ENCODE measurements at places on chromosomes 2 and 18. TPM values are rescaled to one million over a fixed set of nuclear protein-coding genes. Genes with fewer than 3 reads are reported as not detected.

The NT5C1B gene
- total RNA-seq, result not detected

The SNED1 gene
- total RNA-seq, result 74.6 TPM

The ATF2 gene
- total RNA-seq, result 92.7 TPM

The SLC16A14 gene
- total RNA-seq, result 8.2 TPM

The SCN1A gene
- total RNA-seq, result 18.6 TPM

The RGPD4 gene
- 0.15 TPM for total RNA-seq

GRCh38 chr2:95022309-95023221 lies 2.9 kb upstream of the MAL start:
- no peak overlapping the region for H3K27ac ChIP-seq
- DNase-seq, result peak; percentile 78
- H3K27me3 ChIP-seq, result peaks cover 4% of the 10 kb centered on the region
- no peaks in the 10 kb centered on the region for H3K36me3 ChIP-seq
- H3K4me1 ChIP-seq, result peaks cover 16% of the 10 kb centered on the region

- H3K27ac ChIP-seq, result no peak overlapping the region
- H3K27me3 ChIP-seq, result no peaks in the 10 kb centered on the region
- no peak for DNase-seq
These were observed 227.5 kb upstream of the APCDD1 start for GRCh38 chr18:10226971-10227370.

DNA sequence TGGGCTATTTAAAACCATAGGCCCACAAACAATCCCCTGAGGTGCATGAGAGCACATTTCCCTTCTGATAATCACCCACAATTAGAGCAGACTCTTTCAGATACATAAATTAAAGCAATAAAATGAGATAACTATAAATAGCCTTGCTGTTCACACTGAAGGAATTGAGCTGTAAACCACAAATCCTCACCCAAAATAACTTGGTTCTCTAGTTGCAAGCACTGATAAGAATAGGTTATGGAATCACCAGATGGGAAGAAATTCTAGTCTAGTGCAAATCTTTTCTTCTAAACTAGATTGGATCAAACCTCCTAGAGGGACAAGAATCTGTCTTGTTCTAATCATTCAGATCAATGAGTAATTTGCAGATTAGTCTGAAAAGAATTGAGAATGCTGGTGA lies 64.6 kb downstream of the NAB1 start:
- H3K27me3 ChIP-seq, result no peaks in the 10 kb centered on the region
- no peaks in the 10 kb centered on the region for H3K4me1 ChIP-seq
- DNase-seq, result no peak
- no peak overlapping the region for H3K4me3 ChIP-seq
- H3K36me3 ChIP-seq, result no peaks in the 10 kb centered on the region

GRCh38 chr2:12303181-12304030 lies 413.3 kb upstream of the TRIB2 start:
- H3K4me3 ChIP-seq, result no peak overlapping the region
- H3K4me1 ChIP-seq, result peaks cover 5% of the 10 kb centered on the region
- no peaks in the 10 kb centered on the region for H3K27me3 ChIP-seq
- no peaks in the 10 kb centered on the region for H3K36me3 ChIP-seq
- DNase-seq, result no peak

DNA sequence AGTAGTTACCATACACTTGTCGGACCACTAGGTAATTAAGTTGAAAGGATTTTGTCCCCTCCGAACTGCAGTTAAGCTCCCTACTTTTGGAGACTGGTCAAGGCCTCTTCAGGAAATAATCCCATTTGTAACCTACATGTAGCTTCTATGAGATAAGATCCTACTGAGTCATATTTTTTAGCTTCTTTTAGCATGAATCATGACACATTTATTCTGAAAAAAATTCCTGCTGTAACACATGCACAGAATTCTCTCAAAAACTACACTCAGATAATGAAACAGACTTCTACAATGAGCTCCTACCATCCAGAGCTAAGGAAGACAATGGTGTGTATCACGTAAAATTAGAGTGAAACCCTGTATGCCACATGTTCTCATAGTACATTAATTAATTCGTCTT lies 100.7 kb upstream of the CCDC195 start:
- no peaks in the 10 kb centered on the region for H3K27me3 ChIP-seq
- no peak overlapping the region for H3K27ac ChIP-seq
- no peak overlapping the region for H3K4me3 ChIP-seq
- no peaks in the 10 kb centered on the region for H3K36me3 ChIP-seq

- no peak overlapping the region for H3K4me3 ChIP-seq
- H3K27ac ChIP-seq, result no peak overlapping the region
- H3K4me1 ChIP-seq, result peaks cover 1% of the 10 kb centered on the region
- H3K36me3 ChIP-seq, result no peaks in the 10 kb centered on the region
- DNase-seq, result peak; percentile 33
These were observed 21.9 kb upstream of the RNF149 start for GRCh38 chr2:101330253-101330933.

DNA sequence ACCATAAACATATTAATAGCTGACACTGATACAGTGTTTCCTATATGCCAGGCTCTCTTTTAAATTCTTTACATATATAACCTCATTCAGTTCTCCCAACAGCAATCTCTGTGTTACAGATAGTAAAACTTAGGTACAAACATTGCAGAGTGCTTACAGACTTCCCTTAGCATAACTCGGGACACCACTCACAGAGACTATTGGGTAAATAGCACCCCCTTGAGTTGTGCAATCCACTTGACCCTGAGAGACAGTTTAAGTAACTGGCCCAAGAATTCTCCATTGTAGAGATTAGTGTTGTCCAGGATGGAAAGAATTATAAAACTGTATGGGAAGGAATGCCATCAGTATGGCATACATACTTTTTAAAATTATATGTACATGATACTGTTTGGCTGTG lies 110.1 kb downstream of the POLE4 start:
- no peaks in the 10 kb centered on the region for H3K4me1 ChIP-seq
- H3K27ac ChIP-seq, result no peak overlapping the region
- no peaks in the 10 kb centered on the region for H3K27me3 ChIP-seq
- no peak for DNase-seq
- no peak overlapping the region for H3K4me3 ChIP-seq
